Fibroblast of mammary gland (primary cell): ENCODE measurements at places on chromosomes 1 and 21.

DNA sequence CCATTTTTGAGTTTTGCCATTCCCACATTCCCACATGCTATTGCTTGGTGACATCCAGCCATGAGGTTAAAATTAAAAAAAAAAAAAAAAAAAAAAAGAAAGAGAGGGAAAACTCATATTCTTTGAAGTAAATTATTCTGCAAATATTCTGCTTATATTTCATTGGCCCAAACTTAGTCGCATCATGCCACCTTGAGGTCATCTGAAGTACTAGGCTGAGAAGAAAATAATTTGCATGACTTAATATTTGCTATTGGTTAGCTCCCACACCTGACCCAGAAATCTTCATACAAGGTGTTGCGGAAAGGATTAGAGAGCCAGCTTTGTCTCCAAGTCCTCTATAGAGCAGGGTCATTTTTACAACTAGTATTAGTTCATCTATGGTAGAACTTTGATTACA, 2206.0 kb downstream of the MRPL39 start:
- peak; percentile 1 for DNase-seq

DNA sequence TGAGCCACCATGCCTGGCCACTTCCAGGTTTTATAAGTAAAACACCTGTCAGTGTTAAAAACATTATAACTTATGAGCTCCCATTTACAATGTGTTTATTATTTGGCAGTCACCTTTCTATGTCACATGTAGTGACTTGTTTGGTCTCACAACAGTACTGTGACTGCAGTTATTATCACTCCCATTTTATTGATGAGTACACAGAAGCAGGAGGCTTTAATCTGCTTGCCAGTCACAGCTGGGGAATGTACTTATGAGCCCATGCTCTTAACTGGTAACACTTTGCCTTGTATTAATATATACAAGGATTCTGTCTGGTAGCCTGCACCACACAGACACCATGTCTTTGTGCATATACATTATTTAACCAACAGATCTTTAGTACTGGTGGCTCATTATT, 31.1 kb upstream of the BACH1 start:
- no peak for DNase-seq

DNA sequence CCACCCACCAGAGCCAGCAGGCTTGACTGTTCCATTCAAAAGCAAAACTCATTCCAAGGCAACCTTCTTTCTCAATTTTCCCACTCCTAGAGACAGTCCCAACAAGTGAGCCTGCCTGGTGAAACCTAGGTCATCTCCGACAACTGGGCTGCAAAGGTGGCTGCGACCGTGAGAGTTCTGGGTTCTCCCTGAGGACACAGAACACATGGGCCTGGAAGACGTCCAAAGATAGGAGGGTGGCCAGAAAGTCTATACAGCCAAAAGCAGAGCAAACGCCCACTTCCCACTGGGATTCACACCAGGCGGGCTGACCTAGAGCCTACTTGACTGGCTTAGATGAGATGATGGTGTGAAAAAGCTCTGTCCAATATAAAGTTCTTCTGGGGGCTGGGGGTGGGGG, 90.2 kb upstream of the GRIK3 start:
- no peak for DNase-seq

GRCh38 chr1:158998781-158999161, 10.9 kb upstream of the IFI16 start:
- DNase-seq = peak; percentile 68

- peak; percentile 22 for DNase-seq
These were observed 27.4 kb downstream of the KCNA3 start for GRCh38 chr1:110647254-110647891.

DNA sequence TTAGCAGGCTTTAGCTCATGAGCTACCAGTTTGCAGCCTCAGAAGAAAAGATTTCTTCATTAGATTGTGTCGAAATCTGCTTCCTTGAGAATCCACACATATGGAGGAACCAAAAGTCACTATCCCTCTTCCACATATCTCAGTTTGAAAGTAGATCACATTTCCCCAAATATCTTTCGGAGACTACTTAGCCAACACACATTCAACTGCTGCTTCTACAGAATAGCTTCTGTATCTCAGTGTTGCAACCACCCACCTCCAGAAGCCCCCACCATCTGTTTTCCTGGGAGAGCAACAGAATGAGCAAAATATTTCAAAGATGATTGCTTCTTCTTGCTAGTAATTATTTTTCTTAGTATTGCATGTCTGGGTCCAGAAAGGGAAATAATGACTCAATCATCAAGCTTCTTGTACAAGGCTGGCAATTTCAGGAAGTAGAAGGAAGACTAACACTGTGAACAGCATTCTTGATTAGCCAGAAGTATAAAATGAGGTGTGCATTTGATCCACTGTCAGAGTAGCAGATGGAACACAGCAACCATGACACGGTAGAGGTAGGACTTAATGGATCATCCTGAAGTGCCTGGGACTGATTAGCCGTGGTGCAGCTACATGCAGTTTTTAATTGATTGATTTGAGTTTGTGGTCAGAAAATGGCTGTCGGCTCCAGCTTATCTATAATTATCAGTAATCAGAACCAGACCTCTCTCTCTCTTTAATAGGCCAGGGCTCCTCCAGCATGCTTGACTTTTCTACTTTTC, 24.9 kb downstream of the ZC3H11B start:
- DNase-seq = peak; percentile 56

DNA sequence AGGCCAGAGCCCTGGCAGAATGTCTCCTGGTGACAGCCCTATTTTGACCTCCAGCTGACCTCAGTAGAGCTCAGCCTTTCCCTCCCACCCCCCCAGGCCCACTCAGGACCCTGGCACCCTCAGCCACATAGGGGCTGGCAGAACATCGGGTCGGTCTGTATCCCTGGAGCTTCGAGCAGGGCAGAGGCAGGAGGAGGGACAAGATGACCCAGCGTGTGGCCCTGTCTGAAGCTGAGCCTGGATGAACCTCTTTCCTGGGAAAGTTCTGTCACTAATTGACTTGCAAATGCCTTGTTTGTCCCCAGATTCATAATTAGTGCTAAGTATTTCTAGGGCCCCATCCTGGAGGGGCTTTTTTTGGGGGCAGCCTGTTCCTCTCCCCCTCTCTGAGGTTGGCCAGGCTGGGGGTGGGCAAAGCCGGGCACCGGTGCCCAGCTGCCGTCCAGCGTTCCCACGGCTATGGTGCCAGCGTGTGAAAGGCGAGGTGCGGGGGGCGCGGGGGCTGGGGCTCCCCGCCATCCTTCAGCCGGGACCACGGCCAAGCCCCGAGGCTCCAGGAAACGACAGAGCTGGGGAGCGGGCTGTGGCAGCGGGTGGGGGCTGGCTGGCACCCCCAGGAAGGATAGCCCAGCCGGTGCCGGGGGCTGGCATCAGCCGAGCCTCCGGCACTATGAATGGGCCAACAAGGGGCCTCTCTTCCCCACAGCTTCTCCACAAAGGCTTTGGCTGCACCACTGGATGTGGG, 31.4 kb downstream of the RHBG start:
- no peak for DNase-seq

DNA sequence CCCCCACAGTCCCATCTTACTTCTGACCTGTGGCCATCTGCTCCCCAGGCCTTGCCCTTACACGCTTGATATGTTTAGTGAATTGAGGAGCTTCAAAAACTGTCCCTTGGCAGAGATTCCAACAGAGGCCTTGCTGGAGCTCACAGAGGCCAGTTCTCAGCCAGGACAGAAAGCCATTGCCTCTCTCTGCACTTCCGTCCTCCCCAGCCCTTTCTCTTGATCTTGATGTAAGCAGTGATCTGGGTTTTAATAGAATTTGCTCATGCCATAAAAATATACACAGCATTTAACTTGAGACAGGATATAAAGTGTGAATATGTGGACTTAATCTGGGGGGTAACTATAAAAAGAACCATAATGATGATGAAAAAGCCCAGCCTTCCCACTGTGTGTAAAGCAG, 453.5 kb downstream of the KIF26B start:
- DNase-seq = no peak

- no peak for DNase-seq
These were observed at the start of gene CHD5 for GRCh38 chr1:6180268-6180706. TSS of gene CHD5 (minus strand) at chr1:6180321. CDS start at chr1:6180023, 298 bp downstream.

- DNase-seq = no peak
These were observed 9.1 kb downstream of the PLOD1 start for GRCh38 chr1:11943619-11944018.

GRCh38 chr1:109041621-109042468, at the start of gene WDR47:
TSS of gene WDR47 (minus strand) at chr1:109042102. CDS start at chr1:109023512, 18,590 bp downstream.
- DNase-seq = peak; percentile 94

GRCh38 chr1:44723496-44724295, 7.3 kb downstream of the RNU5D-1 start:
- no peak for DNase-seq

- peak; percentile 91 for DNase-seq
These were observed 84.4 kb upstream of the HOOK1 start for GRCh38 chr1:59730302-59730701.

DNA sequence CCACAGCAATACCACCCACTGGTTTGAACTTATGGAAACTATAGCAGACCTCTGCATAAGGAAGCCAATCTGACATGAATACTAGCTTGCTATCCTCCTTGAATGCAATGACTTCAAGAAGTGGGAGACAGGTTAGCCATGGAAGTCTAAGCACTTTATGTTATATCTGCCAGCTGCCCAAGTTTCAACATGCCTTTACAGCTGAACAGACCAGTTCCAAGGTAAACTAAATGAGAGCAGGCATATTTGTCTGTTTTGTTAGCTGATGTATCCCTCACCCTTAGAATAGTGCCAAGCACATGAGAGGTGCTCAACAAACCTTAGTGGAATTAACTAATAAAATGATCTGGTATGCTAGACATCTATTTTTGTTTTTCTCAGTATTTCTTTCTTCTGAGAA, 65.1 kb downstream of the ALG14 start:
- DNase-seq = no peak
